ENCODE measurements at places on chromosomes 12 and 14.
A peak's percentile ranks its signal among the peaks of the same experiment; 100 is the strongest.

GRCh38 chr12:130126023-130126432 lies 36.2 kb upstream of the FZD10 start:
- DNase-seq = no peak

DNA sequence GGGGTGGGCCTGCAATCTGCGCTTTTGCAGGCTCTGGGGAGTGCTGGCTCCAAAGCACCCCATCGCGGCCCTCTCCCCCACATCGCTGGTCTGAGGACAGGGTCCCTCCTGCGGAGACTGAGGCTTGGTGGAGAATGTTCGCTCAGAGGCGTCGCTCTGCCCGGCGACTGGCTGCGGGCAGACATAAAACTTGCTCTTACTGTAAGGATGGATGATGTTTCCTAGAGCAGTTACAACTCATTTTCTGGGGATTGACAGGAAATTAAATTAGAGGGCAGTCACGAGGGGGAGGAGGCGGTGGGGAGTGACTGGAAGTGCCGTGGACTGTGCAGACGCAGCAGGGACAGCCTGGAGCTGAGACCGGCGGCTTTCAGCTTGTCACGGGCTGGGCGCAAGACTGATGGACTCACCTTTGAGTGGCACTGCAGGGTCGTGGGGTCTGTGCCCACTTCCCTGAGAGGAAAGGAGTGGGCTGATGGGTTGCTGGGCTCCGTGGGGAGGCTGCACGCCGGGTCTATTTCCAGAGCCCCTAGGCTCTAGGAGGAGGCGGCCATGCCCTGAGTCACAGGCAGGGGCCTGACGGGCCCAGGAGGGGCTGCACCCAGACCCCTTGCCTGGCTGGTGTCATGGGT lies 32.8 kb downstream of the NOC4L start:
- DNase-seq = no peak

DNA sequence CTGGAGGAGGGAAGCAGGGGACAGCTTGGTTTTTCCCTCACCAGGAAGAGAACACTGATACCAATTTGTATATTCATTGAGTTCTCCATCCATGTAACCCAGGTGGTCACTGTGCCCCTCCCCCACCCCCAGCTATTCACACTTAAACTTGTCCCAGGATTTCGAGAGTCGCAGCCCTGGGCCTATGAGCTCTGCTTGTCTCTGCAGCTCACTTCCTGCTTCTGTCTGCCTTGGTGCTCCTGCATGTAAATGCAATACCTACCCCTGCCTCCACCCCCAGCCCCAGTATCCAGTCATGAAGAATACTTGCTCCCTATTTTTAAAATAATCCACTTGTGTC lies 452.2 kb downstream of the BCL11B start:
- no peak for DNase-seq

DNA sequence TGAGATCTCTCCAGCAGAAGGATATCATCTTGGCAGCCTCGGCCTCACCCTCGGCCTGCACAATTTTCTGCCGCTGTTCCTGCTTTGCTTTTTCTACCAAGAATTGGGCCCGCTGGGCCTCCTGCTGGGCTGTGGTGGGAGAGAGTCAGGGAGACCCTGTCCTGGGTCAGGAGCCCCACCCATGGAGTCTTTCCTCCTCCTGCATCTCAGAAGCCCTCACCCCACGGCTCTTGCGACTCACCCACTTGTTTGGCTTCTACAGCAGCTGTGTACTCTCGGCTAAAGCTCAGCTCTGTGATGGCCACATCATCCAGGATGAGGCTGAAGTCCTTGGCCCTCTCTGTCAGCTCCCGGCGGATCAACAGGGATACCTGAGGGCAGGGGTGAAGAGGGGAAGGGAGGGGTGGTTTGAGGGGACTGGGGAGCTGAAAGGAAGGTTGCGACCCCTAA lies 2.8 kb downstream of the PHB2 start:
- no peak for DNase-seq

DNA sequence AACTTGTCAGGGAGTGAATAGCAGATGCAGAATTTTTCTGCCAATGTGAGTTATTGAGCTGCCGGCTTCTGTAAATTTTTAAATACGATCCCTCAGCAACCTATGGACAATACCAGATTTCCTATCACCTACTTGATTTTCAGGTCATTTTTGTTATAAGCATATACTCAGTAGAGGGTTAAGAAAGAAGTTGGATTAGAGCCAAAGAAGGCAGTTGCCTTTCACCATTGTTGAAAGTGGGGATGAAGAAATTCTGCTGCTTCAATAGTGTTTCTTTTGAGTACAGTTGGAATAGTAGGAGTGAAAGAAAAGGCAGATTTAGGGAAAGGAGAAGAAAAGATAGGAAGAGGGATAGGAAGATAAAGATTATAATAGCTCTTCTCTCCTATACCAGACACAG lies 197.1 kb downstream of the ATP23 start:
- DNase-seq = no peak

- no peak for DNase-seq
Measured at GRCh38 chr12:42812871-42813270, 223.3 kb upstream of the PRICKLE1 start.

GRCh38 chr12:107131832-107132616 lies 38.7 kb upstream of the CRY1 start:
- DNase-seq = peak; percentile 15

DNA sequence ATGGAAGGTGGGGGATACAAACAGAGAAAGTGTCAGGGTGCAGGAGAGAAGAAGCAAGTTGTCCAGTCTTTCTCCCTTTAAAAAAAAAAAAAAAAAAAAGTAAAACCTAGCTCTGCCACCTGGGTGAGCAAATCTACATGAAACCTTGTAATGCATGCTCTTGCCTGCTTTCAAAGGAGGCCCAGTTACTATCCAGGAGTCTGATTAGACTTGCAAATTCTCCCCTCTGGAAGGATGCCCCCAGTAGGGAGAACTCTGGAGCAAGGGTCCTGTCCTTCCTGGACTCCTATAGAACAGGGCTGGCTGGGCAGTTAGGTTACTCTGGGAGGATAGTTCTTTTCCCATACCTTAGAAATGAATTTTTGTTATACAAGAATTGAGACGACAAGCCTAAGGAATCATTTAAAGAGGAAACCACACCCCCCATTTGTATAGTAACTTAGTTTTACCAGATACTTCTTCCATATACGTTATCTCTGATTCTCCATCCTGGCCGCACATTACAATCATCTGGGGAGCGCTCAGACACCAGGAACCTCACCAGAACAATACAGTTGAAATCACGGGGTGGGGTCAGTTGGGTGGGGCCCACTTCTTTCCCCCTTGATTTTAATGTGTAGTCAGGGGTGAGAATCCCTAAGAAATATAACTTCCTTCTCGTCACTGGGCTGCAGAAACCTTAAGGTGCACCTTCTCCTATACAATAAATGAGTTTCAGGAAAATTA lies 30.5 kb downstream of the RAB35 start:
- DNase-seq = no peak

GRCh38 chr12:3496957-3497356 lies 6.0 kb downstream of the PRMT8 start:
- no peak for DNase-seq

DNA sequence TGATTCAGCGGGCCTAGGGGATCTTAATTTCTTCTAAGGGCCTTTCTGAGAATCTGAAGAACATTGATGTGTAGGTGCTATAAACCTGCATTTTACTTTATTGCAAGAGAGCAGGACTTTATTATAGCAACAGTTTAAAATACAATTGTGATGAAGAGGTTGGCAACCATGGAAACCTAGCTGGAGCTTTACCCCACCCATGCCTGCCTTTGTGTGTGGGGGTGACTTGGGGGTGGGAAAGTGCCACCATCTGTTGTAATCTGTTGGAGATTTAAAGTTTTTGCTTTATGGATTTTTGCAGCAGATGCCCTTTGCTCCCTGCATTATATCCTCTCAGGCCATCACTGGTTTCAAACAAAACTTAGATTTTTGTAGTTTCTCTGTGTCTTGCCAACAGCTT lies 64.6 kb downstream of the ATG14 start:
- no peak for DNase-seq

- DNase-seq = no peak
Measured at GRCh38 chr12:108825201-108825950, 32.0 kb downstream of the SSH1 start.

DNA sequence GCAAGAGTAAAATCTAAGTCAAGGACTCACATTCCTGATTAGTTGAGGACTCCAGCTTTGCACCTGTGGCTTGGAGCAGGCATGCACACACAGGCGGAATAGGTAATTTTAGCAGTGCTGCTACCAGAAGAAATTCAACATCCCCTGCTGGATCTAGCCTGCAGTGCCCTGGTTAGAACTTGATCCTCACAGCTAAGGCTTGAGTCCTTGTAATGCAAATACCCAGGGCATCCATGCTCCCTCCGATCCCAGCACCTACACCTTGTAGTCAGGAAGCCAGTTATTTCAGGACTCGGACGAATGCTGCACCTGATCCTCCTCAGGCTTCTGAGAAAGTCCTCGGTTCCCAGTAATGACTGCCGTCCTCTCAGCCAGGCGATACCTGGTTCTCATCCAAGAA lies 309.0 kb upstream of the AMIGO2 start:
- DNase-seq = no peak

DNA sequence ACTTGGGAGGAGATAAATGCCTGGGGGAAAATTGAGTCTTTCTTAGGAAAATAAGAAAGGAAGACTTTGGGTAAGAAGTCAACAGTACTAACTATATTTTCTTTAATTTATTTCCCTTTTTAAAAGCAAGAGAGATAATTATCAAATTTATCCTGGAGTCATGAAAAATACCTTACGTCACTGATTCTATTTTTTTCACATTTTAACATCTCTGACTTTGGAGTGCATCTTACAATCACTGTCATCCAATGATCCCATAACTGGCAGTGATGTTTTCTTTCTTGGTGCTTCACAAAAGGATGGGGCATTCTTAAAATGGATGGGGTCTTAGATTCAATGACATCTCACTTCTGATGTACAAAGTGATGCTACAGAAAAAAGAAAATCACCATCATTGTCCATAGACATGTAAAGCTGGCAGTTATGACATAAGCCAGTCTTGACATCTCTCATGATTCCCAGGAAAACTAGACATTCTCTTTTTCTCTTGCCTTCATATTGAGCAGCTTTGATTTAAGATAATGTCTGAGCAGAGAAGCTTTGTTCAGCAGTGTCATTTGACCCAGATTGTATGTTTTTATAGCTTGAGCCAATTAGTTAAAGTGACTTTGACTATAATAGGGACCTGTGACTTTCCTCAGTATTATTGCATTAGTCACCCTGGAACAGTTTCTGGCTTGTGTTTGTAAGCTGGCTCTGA lies 236.2 kb downstream of the EGLN3 start:
- no peak for DNase-seq

- DNase-seq = peak; percentile 12
Measured at GRCh38 chr14:94355191-94355794, 32.2 kb upstream of the SERPINA6 start.

GRCh38 chr14:99964979-99965378 lies 100.2 kb upstream of the EVL start:
- no peak for DNase-seq

DNA sequence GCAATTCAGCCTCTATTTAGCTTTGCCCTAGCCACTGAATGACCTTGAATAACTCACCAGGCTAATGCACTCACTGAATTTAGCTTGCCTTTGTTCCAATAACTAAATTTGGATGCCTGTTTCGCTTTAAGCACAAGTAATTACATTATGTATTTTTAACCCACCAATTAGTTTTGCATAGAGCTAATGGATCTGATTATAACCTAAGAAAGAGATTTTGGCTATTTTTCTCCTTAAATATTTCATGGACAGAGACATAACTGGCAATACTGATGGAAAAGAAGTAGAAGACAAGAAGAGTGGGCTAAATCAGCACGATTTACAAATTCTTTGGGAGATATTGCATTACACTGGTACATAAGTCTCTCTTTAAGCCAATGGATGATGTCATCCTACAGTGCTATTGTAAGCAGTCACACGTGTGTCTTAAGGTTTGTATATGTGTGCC lies 85.7 kb downstream of the AKAP6 start:
- no peak for DNase-seq

DNA sequence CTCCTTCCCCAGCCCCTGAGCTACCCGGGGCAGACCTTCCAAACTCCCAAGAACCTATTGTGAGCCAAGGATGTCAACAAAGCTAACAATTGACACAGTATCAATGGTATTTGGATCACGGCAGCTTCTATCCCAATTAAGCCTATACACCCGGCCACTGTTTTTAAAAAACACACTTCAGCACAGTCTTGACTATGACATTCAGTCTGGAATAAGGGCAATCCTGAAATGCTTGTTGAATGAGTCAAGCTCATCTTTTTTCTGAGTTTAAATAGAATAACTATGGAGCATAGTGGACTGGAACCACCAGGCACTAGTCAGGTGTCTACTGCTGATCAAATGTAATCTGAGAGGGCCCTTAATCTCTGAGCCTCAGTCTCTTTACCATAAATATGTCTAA lies 5.7 kb downstream of the DENND5B start:
- no peak for DNase-seq

DNA sequence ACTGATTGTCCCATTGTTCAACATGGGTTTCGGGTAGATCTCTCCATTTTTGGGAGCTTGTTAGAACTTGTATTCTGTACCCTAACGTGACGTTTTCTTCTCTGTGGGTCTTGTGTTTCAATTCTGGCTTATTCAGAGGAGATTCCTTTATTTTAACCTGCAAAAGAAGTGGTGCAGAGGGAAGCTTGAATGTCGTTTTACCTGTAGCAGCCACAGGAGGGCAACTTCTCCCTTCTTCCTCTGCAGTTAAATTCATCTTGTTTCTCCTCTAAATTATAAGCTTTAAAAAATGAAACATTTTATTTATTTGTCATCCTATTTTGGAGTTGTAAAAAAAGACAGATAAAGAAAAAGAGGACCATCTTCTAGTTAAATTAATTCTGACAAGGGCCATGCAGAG lies 13.7 kb upstream of the CLEC4D start:
- no peak for DNase-seq

- peak; percentile 18 for DNase-seq
Measured at GRCh38 chr12:56591126-56591525, 39.0 kb downstream of the BAZ2A start.

DNA sequence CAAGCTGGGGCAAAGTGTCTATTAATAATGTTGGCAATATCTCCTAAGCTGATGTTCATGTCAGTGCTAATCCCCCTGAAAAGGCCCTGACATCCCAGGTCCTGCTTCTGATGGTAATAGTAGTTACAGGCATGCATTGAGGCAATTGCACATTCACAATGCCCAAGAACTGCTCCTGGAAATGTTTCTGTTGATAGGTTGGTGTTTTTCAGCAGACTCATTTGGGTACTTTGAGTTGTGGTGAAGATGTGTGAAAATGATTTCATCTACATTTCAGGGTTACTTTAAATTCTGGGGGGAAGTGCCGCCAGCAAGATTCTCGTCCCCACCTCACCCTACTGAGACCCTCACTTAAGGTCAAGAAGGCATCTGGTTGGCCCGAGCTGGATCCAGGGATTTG lies 92.9 kb downstream of the BBS10 start:
- DNase-seq = no peak

DNA sequence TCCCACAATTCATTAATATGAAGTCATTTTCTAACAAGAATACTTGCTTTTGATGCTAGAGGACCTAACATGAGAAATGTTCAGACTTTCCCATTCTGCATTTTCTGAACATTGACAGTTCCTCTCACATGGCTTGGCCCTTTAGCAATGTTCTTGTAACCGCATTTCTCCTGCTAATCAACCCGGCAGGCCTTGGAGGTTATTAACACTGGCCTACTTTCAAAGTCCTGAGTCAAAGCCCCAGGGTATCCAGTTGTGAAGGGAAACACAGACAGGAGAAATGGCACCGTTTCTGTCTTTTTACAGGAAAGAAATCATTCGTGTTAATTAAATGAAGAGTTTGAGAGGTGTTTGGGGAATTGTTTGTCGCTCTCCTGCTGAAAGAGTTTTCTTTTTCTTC lies 446.5 kb upstream of the MIS18BP1 start:
- DNase-seq = no peak

Measured in Kasumi-1 (cell line).